ENCODE measurements at places on chromosomes 6 and 20.

DNA sequence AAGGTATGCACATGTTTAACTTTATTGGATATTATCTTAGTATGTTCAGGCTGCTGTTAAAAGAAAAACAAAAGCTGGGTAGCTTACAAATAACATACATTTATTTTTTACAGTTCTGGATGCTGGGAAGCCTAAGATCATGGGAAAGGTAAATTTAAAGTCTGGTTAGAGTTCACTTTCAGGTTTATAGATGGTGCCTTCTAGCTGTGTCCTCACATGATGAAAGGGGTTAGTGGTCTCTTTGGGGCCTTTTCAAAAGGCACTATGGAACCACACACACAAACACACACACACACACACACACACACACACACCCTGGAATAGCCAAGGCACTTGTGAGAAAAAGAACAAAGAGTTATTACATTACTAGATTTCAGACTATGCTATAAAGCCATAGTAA is 805.8 kb upstream of the GJE1 start:
- no peak for DNase-seq

GRCh38 chr20:3177746-3178485 is 4.6 kb upstream of the LZTS3 start:
- DNase-seq: no peak

GRCh38 chr6:118665011-118665410 is 13.6 kb upstream of the CEP85L start:
- DNase-seq: no peak

- no peak for DNase-seq
Observed at GRCh38 chr6:5231289-5231688, 29.5 kb downstream of the LYRM4 start.

DNA sequence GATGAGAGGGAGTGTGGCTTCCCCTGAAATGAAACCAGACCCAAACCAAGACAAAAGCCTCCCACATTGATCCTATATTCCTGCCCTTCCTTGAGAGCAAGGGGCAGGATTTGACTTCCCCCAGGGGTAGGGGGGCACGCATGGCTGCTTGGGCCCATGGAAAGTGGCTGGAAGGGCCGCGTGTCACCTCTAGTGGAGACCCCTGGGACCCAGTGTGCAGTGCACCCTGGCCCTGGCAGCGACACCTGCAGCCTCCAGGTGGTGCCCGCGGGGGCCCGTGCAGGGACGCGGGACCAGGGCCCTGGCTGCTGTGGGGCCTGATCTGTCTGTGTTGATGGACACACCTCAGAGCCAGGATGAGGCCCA is 18.0 kb upstream of the SLCO4A1 start:
- no peak for DNase-seq

GRCh38 chr20:4439461-4439860 is 282.2 kb upstream of the PRND start:
- no peak for DNase-seq

DNA sequence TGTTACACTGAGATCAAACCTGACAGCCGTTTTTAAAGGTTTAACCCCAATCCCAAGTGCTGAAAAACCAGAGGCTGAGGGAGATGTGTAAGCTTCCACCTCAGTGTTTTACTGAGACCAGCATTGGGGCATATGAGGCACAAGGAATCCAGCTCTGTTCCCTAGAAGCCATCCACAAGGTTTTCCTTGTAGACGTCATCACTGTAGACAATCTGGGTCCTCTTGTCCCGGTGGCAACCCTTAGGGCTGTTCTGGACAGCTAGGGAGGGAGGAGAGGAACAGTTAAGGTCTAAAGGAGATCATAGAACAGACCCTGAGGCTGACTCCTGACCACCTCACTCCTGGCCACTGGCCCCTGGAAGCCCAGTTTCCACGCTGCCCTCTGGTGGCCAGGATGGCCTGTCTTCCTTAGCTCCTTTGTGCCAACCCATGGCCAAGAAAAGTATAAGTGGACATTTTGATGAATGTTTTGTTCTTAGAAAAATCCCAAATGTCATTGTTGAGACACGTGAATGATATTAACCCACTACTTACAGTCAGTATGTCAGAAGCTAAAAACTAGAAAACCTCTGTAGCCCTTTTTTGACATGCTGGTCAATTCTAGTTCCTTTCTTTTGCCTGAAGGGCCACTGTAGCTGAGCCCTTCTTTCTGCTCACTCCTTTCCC is 6.4 kb downstream of the CFB start:
- no peak for DNase-seq

DNA sequence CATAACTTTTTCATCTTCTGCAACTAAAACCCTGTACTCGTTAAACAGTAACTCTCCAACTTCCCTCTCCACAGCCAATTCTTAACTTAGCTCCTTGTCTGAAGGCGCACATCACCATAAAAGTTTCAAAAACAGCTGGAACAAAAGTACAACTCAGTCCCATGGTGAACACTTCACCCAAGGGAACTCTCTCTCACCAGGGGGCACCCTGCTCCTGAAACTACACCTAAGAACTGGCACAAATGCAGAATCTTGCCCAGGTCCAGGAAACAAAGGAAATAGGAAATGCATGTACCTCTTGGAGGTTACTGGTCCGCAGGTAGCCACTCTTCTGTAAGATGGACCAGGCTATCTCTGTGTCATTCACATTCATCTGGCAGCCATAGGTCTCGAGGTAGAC is 6.6 kb downstream of the CDK5RAP1 start:
- DNase-seq: no peak

DNA sequence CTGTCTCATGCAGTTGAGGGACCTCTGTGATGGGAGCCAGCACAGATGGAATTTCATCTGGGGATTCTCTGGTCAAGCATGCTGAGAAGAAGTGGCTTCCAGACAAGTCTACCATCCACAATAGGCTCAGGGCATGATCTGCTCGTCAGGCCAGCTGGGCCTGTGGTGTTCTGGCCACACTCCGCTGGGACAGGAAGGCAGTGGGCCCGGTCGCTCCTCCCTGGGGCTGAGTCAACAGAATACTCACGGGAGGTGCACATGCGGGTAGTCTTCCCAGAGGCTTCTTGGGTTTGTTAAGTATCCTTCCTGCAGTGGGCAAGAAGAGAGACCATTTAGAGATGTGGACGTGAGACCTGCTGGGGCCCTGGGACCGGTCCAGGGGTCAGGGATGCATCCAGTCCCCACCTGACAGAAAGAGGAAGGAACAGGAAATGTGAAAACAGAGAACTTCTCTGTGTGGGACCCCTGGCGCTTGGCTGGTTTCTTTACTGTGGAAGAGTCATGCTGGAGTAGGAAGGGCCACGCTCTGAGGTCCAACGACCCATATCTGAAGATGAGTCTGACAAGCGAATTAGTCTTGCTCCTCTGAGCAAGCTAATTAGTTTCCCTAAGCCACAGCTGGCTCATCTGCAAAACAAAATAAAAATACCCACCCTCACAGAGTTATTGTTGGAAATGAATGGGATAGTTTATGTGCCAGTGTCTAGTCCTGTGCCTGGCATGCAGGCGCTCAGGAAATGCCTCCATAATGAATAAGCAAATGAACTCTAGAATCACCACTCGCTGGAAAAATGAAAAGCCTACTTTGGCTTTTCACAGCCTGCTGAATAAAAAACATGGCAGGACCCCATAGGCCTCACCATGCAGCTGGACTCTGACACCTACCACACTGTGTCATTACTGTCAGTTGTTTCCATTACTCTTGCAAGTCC is 67.3 kb downstream of the TRAM2 start:
- no peak for DNase-seq

Data from SHP77 treated with DMSO at 0.1 percent for 48 hours (cell line).